ENCODE measurements at places on chromosomes 3 and 15.

DNA sequence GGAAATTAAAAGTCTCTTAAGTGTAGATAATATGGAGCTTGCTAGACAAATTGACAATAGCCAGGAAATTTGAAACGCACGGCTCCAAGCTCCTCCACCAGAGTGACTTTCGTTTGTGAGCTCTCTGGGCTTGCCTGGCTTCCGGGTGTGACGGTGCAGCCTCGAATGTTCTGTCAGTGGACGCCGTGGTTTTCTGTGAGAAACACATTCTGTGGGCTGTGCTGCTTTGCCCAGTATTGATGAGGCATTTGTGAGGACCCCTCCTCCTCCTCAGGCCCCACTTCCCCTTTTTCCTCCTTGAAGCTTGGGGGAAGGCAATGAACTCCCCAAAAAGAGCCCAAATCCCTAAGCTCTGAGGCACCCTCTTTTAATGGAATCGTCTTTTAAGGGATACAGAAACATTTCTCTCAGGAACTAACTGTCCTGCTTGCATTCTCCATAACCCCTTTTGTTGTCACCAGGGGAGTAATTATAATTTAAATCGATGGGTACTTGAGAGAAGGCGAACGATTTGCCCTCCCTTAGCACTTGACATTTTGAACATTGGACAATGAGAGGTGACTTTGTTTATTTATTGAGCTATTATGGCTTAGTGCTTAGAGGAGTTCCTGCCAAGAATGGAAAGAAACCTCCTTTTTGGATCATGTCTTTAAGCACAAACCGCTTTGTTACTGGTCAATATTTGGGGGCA is 40.8 kb downstream of the POLR2M start:
- DNase-seq: no peak

- peak; percentile 56 for DNase-seq
Observed at GRCh38 chr15:34318277-34319079, 19.1 kb downstream of the SLC12A6 start.

GRCh38 chr3:2849092-2849491 is 261.1 kb downstream of the IL5RA start:
- DNase-seq: no peak

DNA sequence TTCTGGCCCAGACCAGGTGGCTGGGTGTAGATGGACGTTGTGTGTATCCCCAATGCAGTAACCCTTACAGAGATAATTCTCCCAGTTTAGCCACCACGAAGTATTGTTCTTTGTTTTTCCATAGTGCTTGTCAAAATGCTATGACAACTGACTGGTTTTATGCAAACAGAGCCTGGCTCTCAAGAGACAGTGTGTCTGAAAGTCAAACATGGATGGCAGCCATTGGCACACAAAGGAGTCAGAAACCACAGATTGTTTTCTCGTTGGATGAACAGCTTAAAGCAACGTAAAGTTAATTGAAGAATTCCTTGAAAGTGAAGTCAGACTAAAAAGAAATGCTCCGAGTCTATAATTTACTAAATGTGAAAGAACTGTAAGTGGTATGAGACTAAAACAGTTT is 91.2 kb downstream of the FILIP1L start:
- no peak for DNase-seq

DNA sequence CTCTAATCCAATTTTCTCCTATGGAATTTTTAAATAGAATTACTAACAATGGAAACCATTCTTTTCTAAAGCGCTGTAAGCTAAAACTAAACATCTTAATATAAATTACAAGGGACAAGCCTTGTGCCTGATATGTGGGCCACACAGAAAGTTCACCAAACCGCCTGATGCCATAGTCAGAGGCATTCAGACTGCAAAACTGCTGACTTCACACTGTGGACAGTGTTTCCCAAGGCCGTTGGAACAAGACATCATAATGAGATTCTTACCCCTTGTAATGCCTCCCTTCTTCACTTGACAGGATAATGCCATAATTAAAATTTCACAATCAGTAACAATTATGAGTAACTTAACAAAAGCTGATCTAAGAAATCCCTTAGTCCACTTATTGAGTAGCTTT is 14.9 kb downstream of the SH3GL3 start:
- no peak for DNase-seq

DNA sequence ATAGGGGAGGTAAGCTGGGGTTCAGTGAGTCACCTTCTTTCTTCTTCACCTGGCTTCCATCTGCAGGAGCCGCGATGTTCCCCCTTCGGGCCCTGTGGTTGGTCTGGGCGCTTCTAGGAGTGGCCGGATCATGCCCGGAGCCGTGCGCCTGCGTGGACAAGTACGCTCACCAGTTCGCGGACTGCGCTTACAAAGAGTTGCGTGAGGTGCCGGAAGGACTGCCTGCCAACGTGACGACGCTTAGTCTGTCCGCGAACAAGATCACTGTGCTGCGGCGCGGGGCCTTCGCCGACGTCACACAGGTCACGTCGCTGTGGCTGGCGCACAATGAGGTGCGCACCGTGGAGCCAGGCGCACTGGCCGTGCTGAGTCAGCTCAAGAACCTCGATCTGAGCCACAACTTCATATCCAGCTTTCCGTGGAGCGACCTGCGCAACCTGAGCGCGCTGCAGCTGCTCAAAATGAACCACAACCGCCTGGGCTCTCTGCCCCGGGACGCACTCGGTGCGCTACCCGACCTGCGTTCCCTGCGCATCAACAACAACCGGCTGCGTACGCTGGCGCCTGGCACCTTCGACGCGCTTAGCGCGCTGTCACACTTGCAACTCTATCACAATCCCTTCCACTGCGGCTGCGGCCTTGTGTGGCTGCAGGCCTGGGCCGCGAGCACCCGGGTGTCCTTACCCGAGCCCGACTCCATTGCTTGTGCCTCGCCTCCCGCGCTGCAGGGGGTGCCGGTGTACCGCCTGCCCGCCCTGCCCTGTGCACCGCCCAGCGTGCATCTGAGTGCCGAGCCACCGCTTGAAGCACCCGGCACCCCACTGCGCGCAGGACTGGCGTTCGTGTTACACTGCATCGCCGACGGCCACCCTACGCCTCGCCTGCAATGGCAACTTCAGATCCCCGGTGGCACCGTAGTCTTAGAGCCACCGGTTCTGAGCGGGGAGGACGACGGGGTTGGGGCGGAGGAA is 2.6 kb downstream of the ISLR2 start:
- DNase-seq: no peak

DNA sequence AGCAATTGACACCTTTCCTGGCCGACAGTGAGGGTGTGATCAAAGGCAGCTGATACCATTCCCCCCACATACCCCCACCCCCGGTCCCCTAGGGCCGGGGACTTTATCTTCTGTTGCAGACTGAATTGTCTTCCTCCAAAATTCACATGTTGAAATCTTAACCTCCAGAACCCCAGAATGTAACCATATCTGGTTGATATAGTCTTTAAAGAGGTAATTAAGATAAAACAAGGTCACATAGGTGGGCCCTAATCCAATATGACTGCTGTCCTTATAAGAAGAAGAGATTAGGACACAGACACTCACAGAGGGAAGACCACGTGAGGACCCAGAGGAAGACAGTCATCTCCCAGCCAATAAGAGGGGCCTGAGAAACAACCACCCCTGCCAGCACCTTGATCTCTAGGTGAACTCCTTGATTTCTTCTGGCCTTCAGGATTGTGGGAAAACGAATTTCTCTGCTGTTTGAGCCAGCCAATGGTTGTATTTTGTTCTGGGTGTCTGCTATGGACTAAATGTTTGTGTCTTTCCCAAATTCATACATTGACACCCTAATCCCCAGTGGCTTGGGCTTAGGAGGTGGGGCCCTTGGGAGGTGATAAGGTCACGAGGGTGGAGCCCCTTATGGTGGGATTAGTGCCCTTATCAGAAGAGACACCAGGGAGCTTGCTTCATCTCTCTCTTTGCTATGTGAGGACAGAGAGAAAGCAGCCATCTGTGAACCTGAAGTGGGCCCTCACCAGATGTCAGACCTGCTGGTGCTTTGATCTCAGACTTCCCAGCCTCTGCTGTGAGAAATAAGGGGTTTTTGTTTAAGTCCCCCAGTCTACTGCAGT is 144.0 kb downstream of the CHSY1 start:
- DNase-seq: no peak

GRCh38 chr15:50124631-50125030 is 5.6 kb upstream of the ATP8B4 start:
- no peak for DNase-seq

- no peak for DNase-seq
Observed at GRCh38 chr3:57559526-57559925, 3.5 kb downstream of the PDE12 start.

GRCh38 chr15:46260937-46261336 is 626.1 kb downstream of the SQOR start:
- no peak for DNase-seq

DNA sequence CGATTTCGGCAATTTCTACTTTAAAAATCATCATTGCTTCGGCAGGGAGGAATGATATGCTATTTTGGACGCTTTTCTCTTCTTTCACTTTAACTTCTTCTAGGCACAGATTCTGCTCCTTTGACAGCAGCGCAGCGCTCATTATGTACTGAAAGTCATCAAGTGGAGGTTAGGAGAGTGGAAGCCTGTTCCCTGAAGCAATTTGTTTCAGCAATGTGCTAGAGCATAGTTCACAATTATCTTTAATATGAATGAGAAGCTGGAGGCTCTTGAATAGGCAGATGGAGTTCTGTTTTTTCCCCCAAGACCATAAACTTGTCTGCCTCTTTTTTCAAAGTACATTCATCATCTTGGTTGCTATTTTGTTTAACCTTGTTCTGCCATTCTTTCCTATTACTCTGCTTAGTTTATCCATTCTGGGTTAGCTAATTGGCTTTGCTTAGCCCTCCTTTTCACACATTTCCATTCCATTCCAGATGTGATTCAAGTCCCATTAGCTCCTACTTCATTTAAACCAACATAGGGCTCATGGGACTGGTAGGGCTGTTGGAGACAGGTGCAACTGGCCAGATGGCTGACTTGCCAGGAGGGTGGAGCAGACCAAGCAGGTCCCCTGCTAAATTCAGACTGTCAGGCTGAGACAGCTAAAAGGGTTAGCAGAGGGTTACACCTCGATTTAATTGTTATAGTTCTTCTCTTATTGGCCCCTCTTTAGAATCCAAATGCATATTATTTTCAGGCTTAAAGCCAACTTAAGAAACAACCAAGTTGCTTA is 534.7 kb upstream of the CBLB start:
- no peak for DNase-seq

DNA sequence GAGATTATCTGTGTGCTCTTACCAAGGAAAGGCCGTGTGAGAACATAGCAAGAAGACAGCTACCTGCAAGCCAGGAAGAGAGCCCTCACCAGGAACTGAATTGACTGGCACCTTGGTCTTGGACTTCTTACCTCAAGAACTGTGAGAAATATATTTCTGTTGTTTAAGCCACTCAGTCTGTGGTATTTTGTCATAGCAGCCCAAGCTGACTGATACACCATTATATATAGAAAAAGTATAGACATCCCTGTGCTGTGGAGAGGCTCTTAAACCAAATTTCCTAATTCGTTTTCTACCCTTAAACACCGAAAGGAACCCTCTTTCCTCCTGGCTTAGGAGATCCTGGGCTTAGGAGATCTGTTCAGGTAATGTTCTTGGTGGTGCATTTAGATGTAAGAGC is 44.8 kb downstream of the CGNL1 start:
- no peak for DNase-seq

DNA sequence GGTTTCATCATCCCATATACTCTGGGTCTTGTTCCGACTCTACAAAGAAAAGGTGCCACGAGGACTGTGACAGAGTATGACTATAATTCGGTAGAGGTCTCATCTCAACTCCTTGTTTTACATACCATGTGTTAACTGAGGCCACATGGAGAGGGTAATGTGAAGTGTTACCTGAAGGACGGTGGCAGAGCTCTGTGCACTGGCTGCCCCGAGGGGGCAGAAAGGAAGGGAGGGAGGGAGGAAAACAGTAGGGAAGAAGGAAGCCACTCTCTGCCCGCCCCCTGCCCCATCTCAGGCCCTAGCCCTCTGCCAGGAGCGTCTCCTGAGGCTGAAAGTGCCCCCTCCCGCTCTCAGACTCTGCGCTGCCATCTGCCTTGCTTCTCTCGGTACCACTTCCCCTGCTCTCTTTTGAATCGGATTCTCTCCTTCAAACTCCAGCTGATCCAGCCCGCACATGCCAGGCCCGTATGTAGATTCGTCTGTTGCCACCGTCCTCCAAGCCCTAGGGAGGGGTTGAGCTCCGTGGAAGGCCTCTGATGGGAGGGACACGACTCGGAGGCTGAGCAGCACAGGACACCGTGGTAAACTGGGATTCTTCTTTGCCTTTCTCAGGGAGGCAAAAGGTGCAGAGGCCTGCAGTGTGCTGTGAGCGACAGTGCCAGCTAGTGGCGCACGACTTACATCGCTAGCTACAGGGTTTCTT is 70.5 kb upstream of the ATP10A start:
- DNase-seq: no peak

DNA sequence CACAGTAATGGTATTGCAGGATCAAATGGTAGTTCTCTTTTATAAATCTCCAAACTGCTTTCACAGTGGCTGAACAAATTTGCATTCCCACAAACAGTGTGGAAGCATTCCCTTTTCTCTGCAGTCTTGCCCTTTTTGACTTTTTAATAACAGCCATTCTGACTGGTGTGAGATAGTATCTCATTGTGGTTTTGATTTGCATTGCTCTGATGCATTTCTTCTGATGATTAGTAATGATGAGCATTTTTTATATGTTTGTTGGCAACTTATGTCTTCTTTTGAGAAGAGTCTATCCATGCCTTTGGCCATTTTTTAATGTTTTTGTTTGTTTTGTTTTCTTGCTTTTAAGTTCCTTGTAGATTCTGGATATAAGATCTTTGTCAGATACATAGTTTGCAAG is 316.1 kb upstream of the TMCO5A start:
- no peak for DNase-seq

DNA sequence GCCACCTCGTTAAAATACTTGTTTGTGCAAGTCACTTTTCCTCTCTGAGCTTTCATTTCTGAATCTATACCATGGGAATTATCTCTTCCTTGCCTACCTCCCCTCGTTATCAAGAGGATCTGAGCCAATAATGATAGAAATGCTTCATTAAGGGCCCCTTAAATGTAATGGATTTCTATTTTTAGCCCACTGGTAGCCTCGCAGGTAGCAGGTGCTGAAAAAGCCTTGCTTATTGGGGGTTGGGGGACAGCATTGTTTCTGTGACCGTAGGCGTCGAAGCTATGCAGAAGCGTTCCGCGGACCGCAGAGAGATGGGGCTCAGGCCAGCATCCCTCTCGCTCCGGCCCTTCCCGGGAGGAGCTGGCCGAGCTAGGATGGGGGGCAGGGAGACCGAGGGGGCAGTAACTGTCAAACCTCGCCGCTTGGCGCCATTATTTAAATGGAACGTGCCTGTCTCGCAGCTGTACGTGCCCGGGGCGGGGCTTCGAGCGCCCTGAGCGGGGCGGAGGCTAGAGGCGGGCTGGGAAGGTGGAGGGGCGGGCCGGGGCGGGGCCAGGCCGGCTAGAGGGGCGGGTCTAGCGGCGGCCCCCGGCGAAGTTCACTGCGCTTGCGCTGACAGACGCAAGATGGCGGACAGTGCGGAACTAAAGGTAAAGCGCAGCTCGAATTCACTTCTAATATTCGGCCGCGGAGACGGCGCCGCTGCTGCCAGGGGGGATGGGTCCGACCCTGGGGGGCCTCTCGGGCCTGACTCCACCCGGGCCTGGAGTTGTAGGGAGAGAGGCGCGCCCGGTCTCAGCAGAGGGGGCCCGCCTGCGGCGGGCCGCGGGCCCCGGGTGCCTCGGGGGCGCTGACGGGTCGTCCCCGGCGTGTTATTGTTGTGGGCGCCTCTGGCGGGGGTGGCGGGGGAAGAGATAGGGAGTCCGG is at the start of gene PIAS1:
Gene PIAS1 (plus strand): TSS at position 615 of the 927 bp plus-strand sequence. CDS start 12 bp downstream, at position 627.
- peak; percentile 91 for DNase-seq
